Activated naive CD4-positive, alpha-beta T cell treated with anti-CD3 and anti-CD28 coated beads, Interleukin-2, amount 50 U/mL, for 16 hours (primary cell): ENCODE measurements at places on chromosomes 13 and 19.

- DNase-seq, result no peak
Observed at GRCh38 chr19:55681131-55682092, 6.4 kb downstream of the EPN1 start.

DNA sequence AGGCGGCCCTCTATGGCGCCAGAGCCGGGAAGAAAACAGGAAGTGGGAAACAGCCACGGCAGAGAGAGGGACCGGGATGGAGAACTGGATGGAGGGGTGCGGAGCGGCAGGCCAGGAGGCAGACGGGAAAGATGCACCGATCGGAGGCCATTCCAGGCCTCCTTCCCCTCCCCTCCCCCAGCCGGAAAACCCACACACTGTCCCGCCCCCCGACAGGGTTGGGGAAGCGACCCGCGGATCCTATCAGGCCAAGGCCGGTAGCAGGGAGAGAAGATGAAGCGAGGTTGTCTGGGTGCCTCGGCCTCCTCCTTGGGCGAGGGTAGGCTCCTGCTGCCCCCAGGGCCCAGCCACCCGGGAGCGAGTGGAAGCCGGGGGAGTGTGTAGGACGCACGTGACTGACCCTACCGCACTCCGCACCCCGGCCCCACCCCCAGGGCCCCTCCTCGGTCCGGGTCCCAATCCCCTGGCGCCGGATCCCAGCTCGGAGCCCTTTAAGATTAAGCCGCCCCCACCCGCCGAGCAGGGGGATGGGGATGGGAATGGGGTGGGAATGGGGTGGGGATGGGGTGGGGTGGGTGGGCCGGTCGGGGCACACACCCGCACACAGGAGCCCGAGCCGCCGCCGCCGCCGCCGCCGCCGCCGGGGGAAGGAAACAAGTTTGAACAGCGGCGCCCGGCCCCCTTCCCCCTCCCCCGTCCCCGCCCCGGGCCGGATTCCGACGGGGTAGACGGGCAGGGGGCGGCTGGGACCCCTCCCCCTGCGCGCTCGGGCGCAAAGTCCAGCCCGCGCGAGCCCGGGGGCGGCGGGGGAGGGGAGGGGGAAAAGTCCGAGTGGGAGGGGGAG, 1.5 kb downstream of the ERF start:
- peak; percentile 70 for DNase-seq

DNA sequence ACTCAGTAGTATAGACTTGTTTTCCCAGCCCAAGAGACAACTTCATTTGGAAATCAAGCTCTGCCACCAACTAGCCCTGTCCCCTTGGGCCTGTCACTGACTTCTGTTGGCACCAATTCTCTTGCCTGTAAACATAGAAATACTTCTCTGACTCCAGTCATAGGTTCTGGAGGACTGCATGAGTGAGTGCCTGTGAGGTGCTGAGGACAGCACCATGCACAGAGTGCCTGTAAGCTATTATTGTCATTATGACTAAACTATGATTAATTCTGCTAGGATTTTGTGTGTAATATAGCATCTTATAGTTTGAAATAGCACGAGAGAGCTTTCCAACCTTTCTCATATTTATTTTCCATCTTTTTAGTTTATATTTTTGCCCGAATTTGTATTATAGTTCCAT, 247.9 kb downstream of the MYO16 start:
- no peak for DNase-seq

DNA sequence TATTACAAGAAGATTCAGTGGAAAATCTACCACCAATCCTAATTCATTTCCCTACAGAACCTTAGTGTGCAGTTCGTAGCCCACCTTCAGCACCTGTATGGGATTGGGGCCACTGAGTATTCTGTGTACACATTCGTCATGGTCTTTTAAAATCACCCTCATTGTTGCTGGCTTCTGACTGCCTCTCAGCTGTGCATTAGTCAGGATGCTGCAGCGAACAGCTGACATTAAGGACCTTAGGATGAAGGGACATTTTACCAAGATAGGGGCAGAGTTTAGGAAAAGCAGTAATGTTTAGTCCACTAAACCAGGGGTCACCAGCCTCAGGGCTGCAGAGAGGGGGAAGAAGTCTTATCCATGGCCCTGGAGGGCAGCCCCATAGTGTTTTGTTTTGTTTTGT, 176.5 kb downstream of the COL4A1 start:
- no peak for DNase-seq

DNA sequence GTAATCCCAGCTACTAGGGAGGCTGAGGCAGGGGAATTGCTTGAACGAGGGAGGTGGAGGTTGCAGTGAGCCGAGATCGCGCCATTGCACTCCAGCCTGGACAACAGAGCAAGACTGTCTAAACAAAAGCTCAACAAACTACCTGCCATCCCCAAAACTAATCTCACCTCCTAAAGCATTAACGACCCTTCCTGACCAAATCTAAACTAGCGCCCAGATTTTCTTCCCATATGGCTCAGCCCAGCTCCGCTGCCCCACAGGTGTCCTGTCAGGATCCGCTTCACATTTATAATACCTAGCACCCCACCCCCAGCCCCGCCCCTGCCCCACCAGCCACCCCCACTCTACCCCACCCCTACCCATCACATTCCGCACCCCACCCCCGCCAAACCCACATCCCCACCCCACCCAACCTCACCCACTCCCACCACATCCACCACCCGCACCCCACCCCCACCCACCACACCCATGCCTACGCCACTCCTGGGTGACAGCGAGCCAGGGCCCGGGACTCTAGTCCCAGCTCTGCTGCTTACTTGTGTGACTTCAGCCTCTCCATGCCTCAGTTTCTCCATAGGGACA, 599 bp downstream of the C19orf12 start:
- no peak for DNase-seq

- DNase-seq, result peak; percentile 82
Observed at GRCh38 chr19:39474139-39474620, 6.5 kb upstream of the TIMM50 start.
